ENCODE measurements at places on chromosomes 5 and 9.

GRCh38 chr5:90557871-90558270, 726 bp upstream of the ADGRV1 start:
- no peak for DNase-seq

- DNase-seq, result no peak
Observed at GRCh38 chr9:101176384-101176783, 147.9 kb downstream of the PLPPR1 start.

DNA sequence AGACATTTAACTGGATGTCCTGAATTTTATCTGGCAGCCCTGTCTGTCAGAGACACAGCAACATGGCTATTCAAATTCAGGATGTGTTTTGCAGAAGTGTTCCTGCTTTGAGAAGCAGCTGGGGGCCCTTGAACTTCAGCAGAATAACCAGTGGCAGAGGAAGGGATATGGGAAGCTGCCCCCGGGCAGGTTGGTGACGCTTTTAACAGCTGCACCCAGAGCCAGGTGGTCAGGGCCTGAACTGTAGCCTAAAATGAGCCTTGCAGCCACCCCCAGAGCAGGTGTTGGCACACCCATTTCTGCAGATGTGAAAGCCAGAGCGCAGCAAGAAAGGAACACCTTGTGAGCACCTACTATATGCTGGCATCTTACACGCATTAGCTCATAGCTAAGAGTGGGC, 128.7 kb upstream of the BOD1 start:
- DNase-seq, result no peak

GRCh38 chr5:156589946-156590216, 260.2 kb upstream of the PPP1R2B start:
- no peak for DNase-seq

DNA sequence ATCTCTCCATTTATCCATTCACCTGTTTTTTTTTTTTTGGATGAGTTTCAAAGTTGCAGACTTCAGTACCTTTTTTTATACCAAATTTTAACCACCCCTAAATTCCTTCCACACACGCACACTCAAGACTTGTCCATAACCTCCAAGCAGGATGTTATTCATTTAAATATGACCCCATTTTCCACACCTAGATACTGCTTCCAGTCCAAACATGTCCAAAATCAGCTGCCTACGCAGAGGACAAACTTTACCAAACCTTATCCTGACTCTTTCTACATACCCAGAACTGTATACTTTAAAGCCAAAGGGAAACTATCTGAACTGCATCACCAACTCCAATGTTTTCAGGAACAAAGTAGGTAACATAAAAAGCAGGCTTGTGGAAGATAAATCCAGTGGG, 36.0 kb upstream of the FYB1 start:
- no peak for DNase-seq

DNA sequence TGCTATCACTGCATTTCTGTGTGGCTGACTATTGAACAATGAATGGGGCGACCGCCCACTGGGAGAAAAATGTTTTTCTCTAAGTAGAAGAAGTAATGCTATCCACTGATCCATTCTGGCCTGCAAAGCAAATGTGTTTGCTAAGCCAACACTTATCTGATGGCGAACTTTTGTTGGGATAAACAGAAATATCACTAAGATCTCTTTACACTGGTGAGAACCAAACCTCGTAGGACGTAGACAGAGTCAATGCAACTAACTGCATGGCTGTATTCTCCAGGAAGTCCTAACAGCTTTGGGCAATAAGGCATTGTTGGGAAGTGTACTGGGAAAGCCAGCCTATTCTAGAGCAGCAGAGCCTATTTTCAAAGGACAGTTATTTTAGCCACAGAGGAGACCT, 77.7 kb downstream of the ANKH start:
- DNase-seq, result no peak

GRCh38 chr5:93887678-93888077, 146.3 kb upstream of the POU5F2 start:
- DNase-seq, result no peak

GRCh38 chr9:87372356-87372851, 125.3 kb upstream of the DAPK1 start:
- no peak for DNase-seq

DNA sequence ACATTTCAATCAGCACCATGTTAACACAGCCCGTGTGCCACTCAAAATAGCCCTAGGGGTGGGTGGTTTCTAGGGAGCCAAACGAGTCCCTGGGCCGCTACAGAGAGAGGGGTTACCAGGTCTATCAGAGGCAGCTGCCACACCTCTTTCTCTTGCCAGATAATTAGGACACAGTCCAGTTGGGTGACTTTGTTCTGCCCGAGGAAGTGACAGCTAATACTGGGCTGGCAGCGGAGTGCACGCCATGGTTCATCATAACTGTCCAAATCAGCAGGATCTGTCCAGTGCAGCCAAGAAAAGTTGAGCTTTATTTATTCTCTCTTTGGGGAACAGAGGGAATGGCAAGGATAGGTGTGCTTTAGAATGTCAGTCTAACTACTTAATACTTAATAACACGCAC, 583.8 kb downstream of the BRINP1 start:
- no peak for DNase-seq

DNA sequence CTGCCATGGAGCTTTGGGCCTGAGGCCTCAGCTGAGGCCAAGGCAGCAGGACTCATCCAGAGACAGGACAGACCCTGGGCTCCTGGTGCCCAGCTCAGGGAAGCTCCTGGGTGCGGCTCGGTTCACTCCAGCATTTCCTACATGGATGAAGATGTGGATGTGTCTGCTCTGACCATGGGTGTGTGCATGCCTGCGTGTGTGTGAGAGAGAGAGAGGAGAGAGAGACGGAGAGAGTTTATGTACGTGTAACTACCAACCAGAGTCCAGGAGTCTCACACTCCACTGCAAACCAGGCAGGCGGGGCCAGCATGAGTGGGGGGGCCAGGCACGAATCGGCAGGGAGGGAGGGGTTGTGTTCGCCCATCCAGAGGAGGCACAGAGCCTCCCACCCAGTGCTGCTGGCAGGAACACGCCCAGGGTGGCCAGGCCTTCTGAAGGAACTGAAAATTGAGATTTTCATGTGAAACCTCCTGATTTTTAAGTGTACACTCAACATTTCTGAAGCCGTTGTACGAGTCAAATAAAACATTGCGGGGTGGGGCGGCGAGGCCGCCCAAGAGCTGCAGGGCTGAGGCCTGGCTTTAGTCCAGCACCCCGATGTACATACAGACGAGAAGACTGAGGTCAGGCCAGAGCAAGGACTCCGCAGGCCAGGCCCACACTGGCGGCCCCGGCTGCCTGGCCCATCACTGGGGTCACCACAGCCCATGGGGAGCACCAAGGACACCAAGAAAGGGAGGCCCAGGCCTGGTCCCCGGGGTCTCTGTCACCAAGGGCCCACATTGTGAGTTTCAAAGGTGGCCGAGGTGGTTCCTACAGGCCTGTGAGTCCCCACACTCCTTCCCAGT, 88.7 kb downstream of the ADAMTS2 start:
- DNase-seq, result no peak

DNA sequence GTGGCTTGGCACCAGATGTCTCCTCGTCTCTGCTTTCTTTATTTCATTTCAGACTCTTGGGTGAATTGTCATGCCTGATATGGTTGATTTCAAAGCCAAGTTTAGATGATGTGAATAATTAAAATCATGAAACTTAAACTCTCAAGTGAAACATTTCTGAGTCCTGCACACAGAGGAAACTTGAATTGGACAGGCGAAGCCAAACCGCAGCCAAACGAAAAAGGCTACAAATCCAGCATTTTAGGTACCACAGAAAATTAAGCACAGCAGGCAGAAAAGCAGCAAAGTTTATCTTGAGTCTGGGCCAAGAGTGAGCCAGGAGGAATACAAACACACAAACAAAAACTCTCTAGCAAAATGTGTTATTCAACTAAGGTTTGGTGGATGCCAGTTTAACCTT, 659.8 kb upstream of the KLF4 start:
- no peak for DNase-seq

GRCh38 chr9:137311986-137312851, 10.1 kb upstream of the NRARP start:
- DNase-seq, result no peak

DNA sequence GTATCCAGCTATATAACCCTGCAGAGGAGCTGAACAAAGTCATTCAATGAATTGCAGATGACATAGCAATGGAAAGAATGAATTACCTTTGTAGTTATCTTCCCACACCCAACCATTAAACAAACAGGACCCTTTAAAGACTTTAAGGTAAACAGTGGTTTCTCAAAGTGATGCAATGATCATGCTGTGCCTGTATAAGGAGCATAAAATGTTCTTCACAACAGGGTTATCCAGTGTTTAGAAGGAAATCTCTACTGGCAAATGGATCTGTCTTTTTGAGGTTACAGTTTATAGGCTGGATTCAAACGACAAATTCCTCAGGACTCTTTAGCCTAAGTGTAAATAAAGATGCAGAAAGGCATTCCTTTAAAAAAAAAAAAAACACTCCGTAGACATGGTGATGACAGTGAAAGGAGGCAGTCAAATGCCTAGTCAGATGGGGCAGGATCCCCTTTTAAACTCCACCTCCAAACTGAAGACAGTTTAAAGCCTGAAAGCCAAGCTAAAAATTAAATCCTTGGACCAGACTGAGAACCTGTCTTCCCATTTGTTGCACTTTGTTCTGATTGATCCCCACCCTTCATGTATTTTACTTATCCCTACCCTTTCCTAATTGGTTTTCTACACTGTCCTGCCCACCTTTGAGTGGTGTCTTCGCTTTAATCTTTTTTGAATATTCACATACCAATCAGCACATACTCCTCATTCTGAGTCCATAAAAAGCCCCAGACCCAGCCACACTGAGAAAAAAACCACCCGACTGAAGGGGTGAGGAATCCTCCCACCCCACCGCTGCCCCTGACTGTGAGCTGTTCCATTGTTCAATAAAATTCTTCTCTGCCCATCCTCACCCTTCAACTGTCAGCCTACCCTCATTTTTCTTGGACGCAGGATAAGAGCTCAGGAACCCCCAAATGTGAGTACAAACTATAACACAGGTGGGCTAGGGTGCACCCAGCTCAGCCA, 761.3 kb upstream of the DMAC1 start:
- no peak for DNase-seq

DNA sequence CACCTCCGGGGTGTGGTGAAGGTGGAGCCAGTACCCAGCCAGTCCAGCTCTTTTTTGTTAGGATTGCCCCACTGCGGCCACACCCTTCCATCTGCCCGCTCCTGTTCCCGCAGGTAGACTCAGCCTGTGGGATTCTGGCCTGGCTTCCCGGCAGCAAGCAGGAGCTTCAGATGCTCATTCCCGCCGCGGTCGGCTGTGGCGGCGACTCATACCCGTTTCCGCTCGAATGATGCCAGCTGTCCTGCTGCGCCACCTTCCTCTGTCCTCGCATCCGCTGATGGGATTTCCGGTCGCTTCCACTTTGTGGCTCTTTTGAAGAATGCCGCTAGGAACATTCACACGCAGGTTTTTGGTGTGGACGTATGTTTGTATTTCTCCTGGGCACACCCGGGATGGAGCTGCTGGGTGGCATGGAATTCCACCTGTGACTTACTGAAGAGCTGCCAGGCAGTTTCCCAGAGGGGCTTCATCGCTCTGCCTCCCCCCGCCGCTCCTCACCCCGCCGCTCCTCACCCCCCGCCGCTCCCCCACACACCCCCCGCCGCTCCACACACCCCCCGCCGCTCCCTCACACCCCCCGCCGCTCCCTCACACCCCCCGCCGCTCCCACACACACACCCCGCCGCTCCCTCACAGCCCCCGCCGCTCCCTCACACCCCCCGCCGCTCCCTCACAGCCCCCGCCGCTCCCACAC, 60.3 kb downstream of the TENT4A start:
- DNase-seq, result no peak

- DNase-seq, result no peak
Observed at GRCh38 chr5:60699288-60699608, 718 bp downstream of the DEPDC1B start.

- no peak for DNase-seq
Observed at GRCh38 chr5:67426961-67427849, 230.6 kb upstream of the CD180 start.
